Stimulated activated CD4-positive, alpha-beta T cell treated with anti-CD3 and anti-CD28 coated beads, TNF-alpha, amount 100 ng/mL, for 24 hours (primary cell): ENCODE measurements at places on chromosomes 2 and 18.

- DNase-seq: no peak
Measured at GRCh38 chr2:149148194-149149006, 109.9 kb downstream of the LYPD6B start.

DNA sequence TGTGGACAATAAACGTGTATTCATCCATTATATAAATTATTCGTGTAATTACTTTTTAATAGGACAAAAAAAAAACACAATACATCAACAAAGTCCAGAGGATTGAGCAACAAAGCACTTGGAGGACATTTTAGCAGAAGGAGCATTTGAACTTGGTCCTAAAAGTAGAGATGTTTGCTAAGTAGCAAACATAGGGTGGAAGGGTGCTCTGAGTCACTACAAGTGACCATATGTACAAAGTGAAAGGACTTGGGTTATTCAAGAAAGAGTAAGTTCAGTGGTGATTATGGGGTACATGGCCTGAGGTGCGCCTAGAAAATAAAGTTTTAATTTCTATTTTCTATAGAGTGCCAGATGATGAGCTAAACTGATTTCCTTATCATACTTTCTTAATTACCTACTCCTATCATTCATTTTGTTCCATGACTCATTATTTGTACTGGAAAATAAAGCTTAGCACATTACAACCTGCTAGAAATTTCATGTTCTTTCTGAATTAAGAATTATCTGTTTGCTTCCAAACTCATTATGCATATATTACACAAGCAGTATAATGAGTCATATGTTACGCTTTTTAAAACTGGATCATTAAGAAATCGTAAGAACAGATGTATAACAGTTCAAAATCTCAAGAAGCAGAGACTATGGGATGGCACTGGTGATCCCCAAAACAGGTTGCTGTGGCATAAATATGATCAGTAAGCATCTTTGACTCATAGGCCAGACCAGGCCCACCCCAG is 13.1 kb upstream of the PPP1R1C start:
- no peak for DNase-seq

- no peak for DNase-seq
Measured at GRCh38 chr2:21779786-21780185, 656.0 kb downstream of the TDRD15 start.

DNA sequence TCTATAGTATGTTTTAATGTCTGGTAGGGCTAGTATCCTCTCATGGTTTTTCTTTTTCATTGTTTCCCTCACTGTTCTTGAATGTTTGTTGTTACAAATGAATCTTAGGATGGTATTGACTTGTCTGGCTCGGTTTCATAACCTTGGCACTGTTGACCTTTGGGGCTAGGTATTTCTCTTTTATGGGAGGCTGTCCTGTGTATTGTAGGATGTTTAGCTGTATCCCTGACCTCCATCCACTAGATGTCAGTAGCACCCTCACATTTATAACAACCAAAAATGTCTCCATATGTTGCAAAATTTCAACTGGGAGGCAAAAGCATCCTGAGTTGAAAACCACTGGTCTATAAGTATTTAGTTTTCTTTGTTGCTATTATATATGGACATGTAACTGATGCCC is 7.0 kb upstream of the AOX1 start:
- DNase-seq: no peak

DNA sequence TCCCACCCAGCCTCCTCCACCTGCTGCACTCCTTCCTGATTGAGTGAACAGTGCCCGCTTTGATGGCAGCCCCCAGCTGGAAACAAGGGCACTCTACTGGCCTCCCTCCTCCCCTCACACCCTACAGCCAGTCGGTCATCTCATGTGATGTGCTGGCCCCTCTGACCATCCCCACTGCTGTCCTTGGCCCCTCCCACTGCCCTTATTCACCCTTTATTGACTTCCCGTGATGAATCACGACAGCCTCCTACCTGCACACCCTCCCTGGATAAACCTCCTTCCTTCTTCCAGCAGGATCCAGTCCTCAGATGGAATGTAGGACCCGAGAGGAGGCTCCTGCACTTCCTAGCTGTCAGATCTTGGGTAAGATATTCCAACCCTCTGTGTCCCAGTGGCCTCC is 186.5 kb upstream of the SH3BP4 start:
- DNase-seq: no peak

GRCh38 chr2:171522788-171523087 is 464 bp downstream of the CYBRD1 start:
- DNase-seq: peak; percentile 4

DNA sequence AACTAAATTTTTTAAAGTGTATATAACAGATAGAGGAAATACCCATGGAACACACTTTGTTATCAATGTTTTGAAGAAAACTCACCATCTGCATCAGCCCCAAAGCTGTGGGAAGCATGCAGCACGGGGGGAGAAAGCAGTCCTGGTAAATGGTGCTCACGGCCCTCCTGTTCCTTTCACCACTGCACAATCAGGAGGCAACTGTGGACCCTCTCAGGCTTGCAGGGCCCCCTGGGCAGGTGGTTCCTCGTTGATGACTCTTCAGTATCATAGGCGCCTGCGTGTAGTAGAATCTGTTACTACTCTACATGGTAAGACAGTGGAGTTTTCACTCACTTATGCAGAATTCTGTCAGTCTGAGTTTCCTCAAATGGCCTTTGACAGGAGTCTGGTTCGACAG is 4.9 kb upstream of the CNDP1 start:
- DNase-seq: no peak

- DNase-seq: no peak
Measured at GRCh38 chr18:44393406-44393805, 287.3 kb upstream of the SETBP1 start.

DNA sequence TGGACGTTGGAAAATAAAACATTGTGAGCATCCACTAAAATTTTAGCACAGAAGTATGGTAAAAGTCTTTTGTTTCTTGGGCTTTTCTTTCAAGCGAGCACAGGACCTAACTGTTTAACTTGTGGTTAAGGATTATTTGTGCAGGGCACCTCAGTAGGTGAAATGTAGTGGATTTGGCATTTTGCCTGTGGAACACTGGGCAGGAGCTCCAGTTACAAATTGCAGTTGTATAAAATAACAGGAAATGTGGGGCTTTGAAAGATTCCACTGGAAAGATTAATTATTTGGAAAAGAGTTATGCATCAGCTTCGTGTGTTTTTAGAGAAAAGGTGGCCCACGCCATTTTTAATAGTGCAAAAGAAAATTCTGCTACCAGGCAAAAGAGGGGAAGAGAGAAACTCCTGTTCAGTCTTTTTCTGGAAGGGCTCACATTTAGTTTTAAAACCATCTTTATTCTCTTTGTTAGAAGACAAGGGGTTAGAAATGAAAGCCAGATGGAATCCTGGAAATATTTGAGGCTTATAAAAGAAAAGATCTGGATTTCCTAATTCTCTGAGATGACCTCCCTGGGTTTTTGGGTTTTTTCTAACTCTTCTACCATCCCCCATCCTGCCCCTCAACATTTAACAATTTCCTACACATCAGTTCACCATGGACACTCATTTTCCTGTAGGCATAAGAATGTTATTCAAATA is 144.3 kb upstream of the SERTAD2 start:
- no peak for DNase-seq

GRCh38 chr2:172339371-172340010 is 87.9 kb upstream of the ITGA6 start:
- DNase-seq: no peak

- DNase-seq: no peak
Measured at GRCh38 chr2:78811955-78812610, 213.4 kb upstream of the REG3G start.

GRCh38 chr2:230953845-230954244 is 28.8 kb upstream of the GPR55 start:
- no peak for DNase-seq
